ENCODE measurements at places on chromosomes 4 and X.

DNA sequence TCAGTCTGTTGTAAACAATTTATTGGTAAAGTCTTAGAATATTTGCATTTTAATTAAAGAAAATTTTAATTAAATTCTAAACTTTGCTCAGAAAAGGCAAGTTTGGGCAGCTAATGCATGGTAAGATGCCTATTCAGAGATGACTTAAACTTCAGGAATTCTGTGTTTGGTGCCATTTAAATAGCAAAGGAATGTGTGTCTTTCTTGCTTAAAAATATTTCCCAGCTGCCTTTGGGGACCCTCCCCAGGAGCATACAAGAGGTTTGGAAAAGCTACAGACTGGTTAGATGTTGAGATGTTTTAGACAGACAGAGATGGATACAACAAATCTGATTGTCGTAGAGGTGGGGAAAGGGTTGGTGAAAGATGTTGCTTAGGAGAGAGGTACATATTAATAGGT lies 36.5 kb downstream of the AFF2 start:
- DNase-seq = no peak

- no peak for DNase-seq
Measured at GRCh38 chrX:84796321-84796720, 207.4 kb upstream of the APOOL start.

DNA sequence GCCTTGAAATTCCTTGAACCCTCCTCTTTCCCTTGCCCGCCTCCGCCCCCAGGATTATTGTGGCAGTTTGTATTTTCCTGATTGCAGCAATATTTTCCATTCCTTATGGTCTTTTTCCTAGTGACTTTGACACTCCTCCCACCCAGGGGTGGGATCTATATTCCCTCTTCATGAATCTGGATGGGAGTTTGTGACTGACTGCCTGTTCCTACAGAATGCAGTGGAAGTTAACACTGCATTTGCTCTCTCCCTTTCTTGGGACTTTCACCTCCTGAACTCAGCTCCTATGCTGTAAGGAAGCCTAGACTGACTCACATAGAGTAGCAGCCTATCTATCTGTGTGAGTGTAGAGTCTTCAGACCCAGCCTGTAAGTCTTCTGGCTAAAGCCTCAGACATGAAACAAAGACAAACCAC lies 2.2 kb downstream of the FUNDC2 start:
- DNase-seq = no peak

DNA sequence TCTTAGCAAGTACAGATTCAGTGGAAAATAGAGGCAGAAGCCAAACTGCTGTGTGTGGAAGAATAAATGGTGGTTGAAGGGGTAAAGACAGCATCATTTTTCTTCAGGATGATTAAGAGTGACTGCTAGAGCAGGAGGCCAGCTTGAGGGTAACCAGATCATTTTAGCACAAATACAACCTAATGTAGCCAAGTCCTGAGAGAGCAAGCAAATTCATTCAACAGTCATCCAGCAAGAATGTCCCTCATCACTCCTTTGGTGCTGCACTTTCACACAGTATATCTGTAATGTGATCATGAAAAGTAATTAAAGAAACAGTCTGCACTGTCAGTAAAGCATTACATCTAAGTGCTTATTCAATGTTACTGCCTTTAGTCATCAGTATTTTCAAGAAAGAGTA lies 44.8 kb downstream of the NPFFR2 start:
- DNase-seq = no peak

DNA sequence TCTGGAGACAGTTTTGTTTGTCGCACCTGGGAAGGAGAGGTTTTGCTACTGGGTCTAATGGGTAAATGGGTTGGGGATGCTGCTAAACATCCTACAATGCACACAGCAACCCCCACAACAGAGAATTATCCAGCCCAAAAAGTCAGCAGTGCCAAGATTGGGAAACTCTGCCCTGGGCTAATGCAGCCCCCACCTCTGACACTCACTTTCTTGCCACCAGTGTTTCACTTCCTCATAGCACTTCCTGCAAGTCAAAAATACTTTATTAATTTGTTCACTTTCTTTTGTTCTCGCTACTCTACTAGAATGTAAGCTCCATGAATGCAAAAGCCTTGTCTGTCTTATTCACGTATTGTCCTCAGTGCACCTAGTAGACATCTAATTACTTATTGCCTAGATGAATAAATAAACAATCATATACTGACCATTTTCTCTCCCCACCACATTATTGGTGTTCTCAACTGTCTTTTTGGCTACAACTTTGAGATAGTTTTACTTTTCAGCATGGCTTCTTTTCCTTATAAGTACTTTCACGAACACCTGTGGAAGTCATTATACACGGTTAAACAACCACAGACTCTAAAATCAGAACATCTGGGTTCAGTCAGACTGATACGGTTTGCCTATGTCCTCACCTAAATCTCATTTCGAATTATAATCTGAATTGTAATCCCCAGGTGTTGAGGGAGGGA lies 82.0 kb upstream of the PITX2 start:
- DNase-seq = no peak

- no peak for DNase-seq
Measured at GRCh38 chr4:28555866-28556265, 1695.2 kb downstream of the STIM2 start.

- DNase-seq = no peak
Measured at GRCh38 chr4:48633657-48634056, 143.6 kb downstream of the ZAR1 start.

- peak; percentile 24 for DNase-seq
Measured at GRCh38 chr4:24245491-24245820, 338.9 kb downstream of the DHX15 start.

DNA sequence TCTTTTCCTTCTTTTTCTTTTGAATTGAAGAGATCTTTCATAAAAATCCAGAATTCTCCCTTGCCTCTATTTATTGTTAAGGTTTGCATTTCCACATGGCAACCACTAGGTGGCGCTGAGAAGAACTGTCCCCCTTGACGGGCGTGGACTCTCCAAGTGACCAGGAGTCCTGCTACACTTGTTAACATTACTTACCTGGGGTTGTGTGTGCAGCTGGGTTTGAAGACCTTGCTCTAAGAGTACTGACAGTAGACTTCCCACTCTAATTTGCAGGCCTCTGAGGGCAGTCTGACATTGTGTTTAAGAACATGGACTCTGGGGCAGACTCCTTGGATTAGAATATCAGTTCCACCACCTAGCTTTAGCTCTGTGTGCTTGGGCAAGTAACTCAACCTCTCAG lies 52.8 kb downstream of the GPRIN3 start:
- DNase-seq = peak; percentile 37

GRCh38 chrX:125203737-125204578 lies 115.7 kb upstream of the TEX13C start:
- DNase-seq = no peak

- DNase-seq = no peak
Measured at GRCh38 chr4:152927737-152928136, 8.4 kb upstream of the FHDC1 start.

DNA sequence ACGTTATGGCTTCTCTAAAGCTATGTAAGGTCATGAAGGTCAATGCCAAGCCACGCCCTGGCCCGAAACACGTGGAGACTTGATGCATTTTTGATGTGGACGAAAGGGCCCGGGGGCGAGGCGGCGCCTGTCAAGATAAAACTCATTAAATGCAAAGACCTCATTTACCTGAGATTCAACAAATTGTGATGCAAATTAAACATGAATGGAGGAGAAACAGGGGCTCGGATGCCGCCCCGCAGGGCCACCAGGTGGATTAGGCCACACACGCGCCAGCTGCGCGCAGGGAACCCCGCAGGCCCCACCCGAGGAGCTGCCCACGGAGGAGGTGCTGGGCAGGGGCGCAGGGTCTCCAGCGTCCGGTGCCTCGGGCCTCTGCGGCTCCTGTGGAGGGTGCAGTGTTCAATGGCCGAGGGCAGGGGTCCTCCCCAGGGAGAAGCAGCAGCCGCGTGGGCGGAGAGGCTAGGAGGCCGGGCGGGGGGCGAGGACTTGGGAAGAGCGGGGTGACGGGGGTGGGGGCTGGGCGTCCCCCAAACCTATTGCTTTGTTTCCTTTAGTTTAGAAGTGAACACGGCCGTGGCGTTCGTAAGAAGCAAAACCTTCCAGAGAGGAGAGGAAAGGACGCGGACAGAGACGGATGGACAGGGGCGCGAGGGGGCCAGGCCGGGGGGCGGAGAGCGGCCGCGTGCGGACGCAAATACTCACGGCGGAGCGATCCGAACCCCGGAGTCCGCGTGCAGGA lies 40.4 kb downstream of the CPLX1 start:
- DNase-seq = no peak

DNA sequence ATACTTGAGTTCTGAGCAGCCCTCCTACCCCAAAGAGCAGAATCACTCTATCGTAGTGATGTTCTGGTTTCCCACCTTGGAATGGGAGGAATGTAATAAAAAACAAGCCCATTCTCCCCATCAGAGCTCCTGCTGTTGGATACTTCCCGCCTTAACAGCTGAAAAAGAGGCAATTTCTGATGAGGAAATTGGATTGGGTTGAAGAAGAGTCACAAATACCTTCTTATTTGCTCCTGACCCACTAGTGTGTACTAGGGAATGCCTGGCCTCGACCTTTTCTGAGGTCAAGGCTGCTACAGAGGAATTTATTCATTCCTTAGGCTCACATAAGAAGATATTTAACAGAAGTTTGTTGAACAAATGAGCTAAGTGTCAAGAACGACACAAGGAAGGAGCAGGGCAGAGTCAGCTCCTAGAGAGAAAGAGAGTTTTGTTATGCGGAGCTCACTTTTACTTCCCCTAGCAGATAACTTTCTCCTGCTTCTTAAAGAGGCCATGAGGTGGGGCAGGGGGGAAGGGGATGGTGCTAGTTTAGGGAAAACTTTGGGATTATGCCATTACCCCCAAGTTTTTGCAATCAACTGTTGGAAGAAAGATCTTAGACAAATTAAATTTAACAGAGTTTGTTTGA lies 273.8 kb upstream of the CLNK start:
- DNase-seq = no peak

DNA sequence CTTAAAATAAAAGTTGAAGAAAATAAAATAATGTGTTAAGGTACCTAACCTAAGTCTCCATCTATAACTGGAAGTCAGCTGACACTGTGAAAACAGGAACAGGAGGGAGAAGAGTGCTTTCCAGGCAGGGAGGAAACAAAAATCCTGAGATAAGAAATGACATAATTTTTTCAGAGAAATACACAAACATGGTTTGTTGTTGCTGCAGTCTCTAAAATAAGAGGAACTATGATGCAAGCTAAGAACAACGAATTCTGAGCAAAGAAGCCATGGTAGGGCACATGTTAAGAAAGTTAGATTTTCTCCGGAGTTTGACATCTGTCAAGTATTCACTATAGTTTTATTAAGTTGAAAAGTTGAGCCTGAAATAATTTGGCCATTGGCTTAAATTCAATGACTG lies 26.9 kb downstream of the PAPSS1 start:
- no peak for DNase-seq

GRCh38 chr4:57410331-57411052 lies 300.3 kb upstream of the IGFBP7 start:
- no peak for DNase-seq

DNA sequence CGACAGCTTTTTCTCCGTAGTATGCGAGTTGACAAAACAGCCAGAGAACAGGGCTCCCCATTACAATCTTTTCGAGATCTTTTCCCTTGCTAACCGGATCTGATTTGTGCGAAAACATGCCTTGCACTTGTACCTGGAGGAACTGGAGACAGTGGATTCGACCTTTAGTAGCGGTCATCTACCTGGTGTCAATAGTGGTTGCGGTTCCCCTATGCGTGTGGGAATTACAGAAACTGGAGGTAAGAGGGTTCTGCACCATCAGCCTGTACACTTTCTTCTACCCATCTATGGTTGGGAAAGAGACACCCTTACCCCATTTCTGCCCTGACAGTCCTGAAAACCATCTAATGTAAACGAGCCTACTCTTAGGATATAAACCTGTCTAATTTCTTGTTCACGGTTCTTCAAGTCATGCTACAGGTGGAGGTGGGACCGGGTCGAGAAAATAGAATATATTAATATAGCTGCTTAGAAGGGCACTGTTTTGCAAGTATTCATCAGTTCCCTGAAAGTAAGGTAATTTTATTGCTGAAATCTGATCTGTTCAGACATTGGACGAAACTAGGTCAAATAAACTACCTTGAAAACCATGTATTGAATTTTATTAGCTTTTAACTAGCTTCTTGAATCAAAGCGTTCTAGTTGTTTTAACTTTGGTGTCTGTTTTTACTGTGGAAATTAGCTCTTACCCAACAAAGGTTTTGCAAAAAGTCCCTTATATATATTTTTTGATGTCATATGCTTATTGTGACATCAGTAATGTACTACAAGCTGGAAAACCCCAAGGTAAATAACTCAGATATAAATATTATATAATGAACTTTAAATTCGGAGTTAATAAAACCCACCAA lies 869 bp downstream of the TMEM184C start:
- DNase-seq = no peak

GRCh38 chr4:181021213-181021612 lies 1222.0 kb upstream of the TENM3 start:
- DNase-seq = no peak

- DNase-seq = peak; percentile 68
Measured at GRCh38 chrX:110403441-110404238, 45.0 kb downstream of the RTL9 start.

GRCh38 chr4:180285796-180286195 lies 1957.4 kb upstream of the TENM3 start:
- no peak for DNase-seq

GRCh38 chr4:88148560-88148959 lies 9.9 kb downstream of the ABCG2 start:
- no peak for DNase-seq

GRCh38 chr4:81870275-81870674 lies 398.6 kb upstream of the RASGEF1B start:
- DNase-seq = no peak

GRCh38 chrX:153392642-153393321 lies 8.4 kb downstream of the PNMA6E start:
- no peak for DNase-seq

DNA sequence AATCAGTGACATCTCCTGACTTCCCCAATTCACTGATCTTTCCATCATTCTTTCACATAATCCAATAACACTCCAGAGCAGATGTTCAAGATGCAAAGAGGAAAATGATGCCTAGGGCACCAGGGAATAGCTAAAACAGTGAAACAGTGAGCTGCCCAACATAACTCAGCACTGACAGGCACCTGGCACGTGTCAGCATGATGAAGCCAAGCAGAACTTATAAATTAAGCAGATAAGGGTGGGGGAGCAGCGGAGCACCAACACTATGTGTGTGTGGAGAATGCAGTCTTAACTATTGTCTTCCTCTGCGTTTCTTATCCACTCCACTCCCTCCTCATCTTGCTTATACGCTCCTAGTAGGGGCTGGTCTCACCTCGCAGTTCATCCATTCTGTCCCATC lies 89.4 kb downstream of the AMMECR1 start:
- no peak for DNase-seq

DNA sequence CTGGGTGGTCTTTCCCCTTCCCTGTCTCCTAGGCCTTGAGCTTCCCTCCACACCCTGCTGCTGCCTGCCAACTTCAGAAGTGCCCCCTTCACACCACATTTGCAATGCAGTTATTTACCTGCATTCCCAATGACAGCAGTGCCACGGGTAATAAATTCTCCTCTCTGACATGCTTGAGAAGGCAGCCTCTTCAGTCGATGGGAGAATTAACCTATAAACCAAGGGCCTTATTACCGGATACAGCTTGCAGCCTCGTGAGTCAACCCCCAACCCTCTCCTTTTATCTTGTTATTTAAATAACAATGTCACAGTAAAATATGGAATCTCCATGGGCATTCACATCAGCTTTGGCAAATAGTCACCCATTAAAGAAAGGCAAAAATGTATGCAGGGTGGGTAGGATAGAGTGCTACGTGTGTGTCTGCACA lies 34.7 kb upstream of the LGI2 start:
- DNase-seq = no peak
